NCI-H460 (cell line): ENCODE measurements at places on chromosomes 12 and 14. TPM values are rescaled to one million over a fixed set of nuclear protein-coding genes. Genes with fewer than 3 reads are reported as not detected.

- DNase-seq, result no peak
Observed at GRCh38 chr12:5294274-5295070, 137.4 kb upstream of the NTF3 start.

DNA sequence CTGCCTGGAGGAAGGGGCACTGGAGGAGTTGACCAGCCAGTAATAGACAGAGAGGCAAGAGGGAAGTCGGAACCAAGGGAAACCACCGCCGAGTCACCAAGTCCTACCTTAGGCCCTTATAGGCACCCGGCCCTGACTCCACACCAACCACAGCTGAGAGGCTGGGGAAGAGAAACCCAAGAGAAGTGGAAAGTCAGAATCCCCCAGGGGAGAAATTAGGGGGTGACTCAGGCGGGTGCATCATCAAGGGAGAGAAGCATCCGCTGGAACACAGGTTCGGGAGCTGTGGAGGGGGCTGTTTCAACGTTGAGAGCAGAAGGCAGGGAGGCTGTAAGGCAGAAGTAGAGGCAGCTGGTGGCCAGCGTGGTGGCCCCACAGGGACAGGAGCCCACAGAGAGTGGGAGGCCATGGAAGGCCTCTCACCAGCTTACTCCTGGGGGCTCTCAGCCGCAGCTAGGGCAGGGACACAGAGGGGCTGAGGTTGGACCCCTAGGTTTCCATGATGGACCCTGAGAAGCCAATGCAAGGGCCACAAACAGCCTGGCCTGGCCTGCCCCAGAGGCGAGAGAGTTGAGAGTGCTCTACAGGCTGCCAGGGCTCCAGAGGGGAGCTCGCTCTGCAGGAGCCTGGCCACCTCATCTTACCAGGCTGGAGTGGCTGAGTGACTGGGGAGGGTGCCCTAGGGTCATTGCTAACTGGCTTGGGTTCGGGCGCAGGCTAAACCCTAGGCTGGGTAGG is 1.4 kb upstream of the TRMT61A start:
- DNase-seq, result no peak

GRCh38 chr14:79438696-79439342 is 772.5 kb downstream of the DIO2 start:
- no peak for DNase-seq

DNA sequence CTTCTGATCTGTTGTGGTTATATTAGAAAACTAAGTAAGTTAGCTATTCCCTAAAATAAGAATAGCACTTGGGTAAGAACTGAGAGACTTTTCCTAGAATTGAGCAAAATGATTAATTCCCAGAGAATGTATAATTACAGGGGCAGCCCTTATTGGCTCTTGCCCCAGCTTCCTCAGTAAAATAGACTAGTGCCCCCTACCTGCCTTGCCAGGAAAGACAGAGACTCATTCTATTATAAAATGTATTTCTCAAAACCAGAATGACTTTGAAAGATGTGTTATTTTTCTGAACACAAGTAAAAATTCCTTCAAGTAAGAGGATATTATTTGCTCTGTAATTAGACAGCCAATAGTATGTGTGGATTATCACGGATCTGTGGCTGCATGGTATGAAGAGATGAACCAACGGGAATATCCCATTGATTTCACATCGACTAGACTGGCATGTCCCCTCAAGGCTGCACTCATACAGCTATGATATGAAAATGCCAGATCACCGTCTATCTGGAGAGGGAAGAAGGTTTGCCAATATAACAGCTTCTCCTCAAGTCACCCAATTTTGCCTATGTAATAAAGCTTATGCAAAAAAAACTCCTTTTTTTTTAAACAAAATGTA is 7.4 kb upstream of the GLRX5 start:
- DNase-seq, result peak; percentile 42

- DNase-seq, result no peak
Observed at GRCh38 chr12:106284358-106285105, 18.0 kb upstream of the TCP11L2 start.

- peak; percentile 41 for DNase-seq
Observed at GRCh38 chr14:101665478-101666078, 95.9 kb upstream of the PPP2R5C start.

DNA sequence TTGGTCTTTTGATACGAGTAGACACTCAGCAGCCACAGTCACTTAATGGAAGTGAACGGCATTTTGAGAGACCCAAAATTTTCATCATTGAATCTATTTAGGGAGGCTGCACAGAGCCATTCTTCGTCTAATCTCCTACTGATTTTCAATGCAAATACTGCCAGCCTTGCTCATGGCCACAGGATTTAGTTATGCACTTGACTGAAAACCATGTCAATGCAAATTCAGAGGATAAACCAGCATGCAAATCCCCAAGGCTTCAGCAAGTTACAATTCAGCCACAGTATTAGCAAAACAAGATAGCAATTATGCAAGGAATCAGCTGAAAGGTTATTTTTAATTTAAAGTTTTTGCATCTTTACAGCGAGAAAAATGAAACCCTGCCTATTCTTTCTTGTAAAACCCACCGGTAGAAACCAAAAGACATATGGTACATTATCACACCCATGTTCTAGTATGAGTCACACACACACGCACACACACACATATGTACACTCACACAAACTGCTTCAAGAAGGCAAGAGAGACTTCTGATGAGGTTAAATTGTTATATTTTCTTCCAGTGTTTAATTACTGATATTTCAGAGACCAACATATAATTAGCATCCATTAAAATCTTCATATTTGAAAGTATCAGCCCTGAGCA is 985.3 kb upstream of the FLRT2 start:
- no peak for DNase-seq

GRCh38 chr12:67217647-67218046 is 51.5 kb upstream of the CAND1 start:
- no peak for DNase-seq

GRCh38 chr12:50841716-50842531 is 802 bp upstream of the TMPRSS12 start:
- no peak for DNase-seq

DNA sequence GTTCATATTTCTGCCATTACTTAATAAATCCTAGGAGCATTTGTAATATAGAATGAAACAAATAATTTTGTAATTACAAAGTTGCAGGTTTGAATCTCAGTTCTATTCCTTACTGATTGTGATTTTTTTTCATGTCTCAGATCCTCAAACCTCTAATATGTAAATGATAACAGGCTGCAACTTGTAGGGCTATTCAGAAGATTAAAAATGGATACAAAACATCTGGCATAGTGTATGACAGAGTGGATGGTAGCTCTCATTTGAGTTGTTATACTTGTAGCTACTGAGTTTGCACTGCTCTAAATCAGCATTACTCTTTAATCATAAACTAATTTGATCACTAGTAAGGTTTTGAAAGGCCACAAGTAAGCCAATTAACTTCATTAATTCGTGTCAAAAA is 406.3 kb upstream of the MGAT4C start:
- DNase-seq, result no peak

- DNase-seq, result no peak
Observed at GRCh38 chr12:108649126-108649525, 15.4 kb upstream of the SELPLG start.

GRCh38 chr12:80977346-80977745 is 39.6 kb upstream of the LIN7A start:
- no peak for DNase-seq

DNA sequence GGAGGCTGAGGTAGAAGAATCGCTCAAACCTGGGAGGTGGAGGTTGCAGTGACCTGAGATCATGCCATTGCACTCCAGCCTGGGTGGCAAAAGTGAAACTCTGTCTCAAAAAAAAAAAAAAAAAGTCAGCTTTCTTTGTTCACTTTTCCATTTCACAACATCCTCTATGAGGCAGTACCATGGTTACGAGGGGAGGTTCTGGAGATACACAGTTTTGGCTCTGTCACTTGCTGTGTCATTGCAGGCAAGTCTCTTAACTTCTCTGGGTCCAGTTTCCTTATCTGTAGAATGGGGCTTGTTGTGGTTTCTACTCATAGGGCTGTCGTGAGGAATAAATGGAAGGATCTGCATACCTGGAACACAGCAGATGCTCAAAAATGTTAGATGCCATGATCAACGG is 75.6 kb upstream of the SLC24A4 start:
- DNase-seq, result no peak

GRCh38 chr14:68282479-68283377 is 463.1 kb downstream of the RAD51B start:
- DNase-seq, result no peak

- DNase-seq, result no peak
Observed at GRCh38 chr14:20386276-20386855, 26.9 kb downstream of the TEP1 start.

DNA sequence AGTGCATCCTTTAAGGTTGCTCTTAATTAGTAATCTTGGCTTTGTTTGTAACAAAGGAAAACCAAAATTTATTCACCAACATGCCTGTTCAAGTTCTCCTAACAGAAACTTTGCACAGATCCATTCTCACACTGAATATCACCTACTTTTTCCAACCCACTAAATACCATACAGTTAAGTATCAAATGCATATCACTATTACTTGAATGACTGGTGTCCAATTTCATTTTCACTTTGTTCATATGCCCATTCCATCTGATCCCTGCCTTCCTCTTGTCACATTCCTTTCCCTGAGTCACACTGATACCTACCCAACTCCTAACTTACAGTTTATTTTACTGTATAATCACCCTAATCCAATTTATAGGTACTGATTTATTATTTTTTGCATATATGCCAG is 286.4 kb downstream of the NELL2 start:
- no peak for DNase-seq

Gene VCPKMT
- total RNA-seq, result 11.7 and 11.9 TPM in 2 replicates

Gene SLC10A1
- total RNA-seq, result 0.17 TPM in 1 of 2 replicates, not detected in the other

Gene CELA1
- not detected in 2 replicates for total RNA-seq

Gene EML1
- total RNA-seq, result 9.7 and 12.7 TPM in 2 replicates

Gene FBXO21
- 57.5 and 62.3 TPM in 2 replicates for total RNA-seq

Gene SDR39U1
- total RNA-seq, result 22.6 and 24.7 TPM in 2 replicates

Gene B3GNT4
- 0.35 and 0.40 TPM in 2 replicates for total RNA-seq
